ENCODE measurements at places on chromosomes 5 and 9.
A peak's percentile ranks its signal among the peaks of the same experiment; 100 is the strongest.

- no peak for DNase-seq
Observed at GRCh38 chr5:170148430-170149205, 42.9 kb downstream of the FOXI1 start.

GRCh38 chr9:13805546-13805945 is 508.4 kb downstream of the NFIB start:
- DNase-seq: no peak

DNA sequence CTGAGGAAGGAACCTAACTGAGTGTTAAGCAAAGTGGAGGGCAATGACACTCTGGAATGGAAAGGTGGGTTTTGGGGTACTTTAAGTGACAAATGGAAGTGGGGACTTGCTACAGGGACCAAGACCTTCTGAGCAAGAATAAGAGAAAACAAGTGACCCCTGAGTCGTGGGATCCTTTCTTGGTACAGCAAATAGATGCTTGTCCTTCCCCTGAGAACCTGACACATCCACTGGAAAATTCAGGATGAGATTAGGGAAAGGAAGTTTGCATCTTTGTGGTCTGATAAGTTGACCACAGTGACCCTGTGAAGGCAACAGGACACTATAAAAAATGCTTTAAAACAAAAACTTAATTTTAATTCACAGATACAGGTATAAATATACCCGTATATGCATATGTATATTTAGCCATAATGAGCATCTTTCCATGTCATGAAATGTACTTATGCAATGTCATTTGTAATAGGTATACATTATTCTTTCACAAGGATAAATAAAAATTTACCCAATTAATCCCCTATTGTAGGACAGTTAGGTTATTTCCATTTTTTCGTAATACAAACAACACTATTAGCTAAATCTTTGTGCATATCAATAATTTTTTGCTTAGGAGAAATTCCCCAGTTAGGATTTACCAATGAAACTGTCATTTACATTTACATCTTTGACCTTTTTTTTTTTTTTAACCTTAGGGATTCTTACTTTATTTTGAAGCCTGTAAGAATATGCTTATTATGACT is 2.0 kb upstream of the IRF1 start:
- peak; percentile 35 for DNase-seq

DNA sequence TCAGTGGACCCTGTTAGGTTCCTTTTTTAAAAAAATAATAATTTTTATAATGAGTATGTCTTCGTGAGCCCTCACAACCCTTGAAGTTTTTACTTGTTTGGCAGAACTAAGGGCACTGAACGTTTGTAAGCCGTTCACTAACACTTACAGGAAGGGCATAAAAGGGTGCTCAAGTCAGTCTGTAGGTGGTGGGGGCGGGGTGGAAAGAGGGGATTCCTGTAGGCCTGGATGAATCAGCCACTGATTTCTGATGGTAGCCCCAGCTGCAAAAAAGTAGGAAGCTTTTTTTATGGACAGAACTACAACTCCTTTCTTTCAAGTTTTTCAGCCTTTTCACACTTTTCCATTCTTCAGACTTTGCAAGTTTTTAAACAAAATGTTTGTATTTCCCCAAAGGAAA is 35.8 kb downstream of the PIK3R1 start:
- DNase-seq: peak; percentile 45

- DNase-seq: peak; percentile 88
Observed at GRCh38 chr9:73143711-73144328, 7.8 kb upstream of the ANXA1 start.

DNA sequence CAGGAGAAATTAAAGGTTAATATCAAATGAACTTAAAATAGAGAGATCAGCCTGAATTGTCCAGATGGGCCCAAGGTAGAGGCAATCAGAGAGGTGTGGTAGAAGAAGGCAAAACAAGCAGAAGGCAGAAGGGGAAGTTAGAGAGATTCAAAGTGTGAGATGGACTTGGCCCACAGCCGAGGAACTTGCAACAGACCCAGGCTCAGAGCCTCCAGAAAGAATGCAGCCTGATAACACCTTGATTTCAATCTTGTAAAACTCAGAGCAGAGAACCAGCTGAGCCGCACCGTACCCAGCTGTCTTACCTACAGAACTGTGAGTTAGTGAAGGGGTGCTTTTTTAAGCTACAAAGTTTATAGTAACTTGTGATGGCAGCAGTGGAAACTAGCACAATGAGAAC is 190.9 kb downstream of the RFK start:
- DNase-seq: no peak

Data from mesenchymal stem cell (in vitro differentiated cells and primary cell).